ENCODE measurements at places on chromosomes 3 and 15. TPM values are rescaled to one million over a fixed set of nuclear protein-coding genes. Genes with fewer than 3 reads are reported as not detected.

The PLA2G4D gene
- total RNA-seq: 0.17 TPM

The TRIM42 gene
- not detected for total RNA-seq

The ST8SIA2 gene
- 11.8 TPM for total RNA-seq

The GOLGA8K gene
- 0.59 TPM for total RNA-seq

The CD200 gene
- total RNA-seq: 49.4 TPM

The LMCD1 gene
- 7.9 TPM for total RNA-seq

The ARGFX gene
- total RNA-seq: not detected

The SI gene
- not detected for total RNA-seq

The ATP13A5 gene
- total RNA-seq: 0.03 TPM
